Right renal pelvis (tissue), 4 donors: ENCODE measurements at places on chromosomes 2 and 18. TPM values are rescaled to one million over a fixed set of nuclear protein-coding genes. Genes with fewer than 3 reads are reported as not detected.

- DNase-seq: no peak
Measured at GRCh38 chr18:12373116-12373770, 3.8 kb downstream of the AFG3L2 start.

DNA sequence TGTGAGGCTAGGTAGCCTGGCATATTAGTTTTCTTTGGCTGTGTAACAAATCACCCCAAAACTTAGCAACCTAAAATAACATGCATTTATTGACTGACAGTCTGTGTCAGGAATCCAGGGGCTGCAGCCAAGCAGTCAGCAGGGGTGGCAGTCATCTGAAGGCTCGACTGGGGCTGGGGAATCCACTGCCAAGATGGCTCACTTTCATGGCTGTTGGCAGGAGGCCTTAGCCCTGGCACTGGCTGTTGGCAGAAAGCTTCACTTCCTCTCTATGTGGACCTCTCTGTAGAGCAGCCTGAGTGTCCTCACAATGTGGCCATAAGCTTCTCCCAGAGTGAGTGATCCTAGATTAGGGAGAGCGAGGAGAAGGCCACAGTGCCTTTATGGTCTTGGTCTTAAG, 78.0 kb downstream of the LTBP1 start:
- no peak for DNase-seq

GRCh38 chr2:118710481-118710880, 137.0 kb downstream of the EN1 start:
- no peak for DNase-seq

DNA sequence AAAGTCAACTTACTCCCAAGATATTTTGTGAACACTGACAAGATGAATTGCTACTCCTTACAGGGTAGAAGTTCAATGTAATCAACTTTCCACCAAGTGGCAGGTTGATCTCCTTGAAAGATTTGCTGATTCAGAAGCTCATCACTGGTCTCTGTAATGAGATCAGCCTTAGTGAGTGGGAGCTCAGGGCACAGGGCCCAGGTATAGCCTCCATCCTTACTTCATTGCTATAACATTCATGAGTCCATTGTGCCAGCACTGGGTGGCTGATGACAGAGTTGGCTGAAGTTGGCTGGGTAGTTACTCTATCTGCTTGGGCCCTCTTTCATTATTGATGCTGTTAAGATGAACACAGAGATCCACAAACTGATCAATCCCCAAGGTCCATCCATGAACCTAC, 379.0 kb downstream of the IRS1 start:
- no peak for DNase-seq

DNA sequence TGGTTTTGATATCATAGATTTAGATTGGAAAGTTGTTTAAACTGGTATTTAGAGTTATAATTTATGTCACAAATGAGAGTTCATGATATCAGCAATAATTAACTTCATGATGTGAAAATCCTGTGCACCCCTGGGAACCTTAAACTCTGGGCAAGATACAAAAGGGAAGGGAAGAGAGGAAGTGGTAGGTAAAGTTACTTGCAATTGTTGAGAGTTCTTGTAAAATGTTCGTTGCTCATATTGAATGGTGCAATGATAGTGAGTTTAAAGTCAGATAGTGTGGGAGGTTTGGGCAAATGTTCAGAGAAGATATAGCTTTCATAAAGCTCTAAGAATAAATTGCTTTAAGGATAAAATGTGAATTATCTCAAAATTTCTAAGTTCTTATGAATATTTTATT, 75.4 kb downstream of the SP110 start:
- DNase-seq: no peak

DNA sequence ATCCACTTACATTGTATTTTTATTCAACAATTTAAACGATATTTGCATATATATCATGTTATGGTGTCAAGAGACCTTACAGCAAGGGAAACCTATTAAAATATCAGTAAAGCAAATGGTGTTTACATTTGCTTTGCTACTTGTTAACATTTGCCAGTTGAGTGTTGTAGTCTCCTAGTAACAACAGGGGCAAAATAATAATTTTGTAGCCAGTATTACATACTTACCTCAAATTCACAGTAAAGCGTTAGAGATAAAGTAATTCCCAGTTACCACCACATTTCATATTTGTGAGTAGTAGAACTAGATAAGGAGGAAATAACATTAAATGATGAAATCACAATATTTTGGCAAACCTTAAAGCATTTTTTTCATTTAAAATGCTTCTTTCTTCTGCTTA, 71.3 kb downstream of the FASTKD2 start:
- no peak for DNase-seq

DNA sequence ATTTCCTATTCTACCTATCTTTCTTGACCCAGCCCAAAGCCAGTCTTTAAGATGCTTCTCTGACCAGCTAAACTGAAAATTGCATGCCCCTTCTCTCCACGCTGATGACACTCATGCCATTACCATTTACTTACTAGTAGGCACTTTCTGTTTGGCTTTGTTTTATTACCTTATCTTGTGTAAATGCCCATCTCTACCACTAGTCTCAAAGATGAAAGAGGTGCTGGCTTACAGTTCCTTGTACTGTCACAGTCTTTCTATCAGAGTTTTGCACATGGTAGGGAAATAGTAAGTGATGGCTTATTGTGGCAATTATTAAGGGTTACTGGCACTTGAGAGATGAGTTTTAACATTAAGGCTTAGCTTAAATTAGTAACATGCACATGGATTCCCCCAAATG, 352.1 kb downstream of the RBM43 start:
- no peak for DNase-seq

DNA sequence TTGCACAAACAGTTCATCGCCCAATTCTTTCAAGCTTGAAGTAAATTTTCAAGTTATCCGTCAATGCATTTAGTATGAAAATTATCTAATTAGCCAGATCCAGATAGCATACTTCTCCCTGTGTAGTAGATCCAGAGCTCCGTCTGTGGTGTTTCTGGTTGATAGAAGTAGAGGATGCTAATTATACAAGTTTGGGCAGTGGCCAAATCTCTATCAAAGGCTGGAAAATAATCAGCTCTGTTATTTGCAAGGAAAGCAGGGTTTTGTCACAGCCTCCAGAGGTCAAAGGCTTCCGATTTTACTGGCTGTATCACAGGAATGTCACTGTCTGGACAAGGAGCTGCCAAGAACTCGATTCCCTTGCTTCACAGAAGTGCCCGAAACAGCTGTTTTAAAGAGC, 28.6 kb downstream of the LRRC30 start:
- no peak for DNase-seq

- DNase-seq: no peak
Measured at GRCh38 chr2:96329874-96330273, 4.8 kb downstream of the ITPRIPL1 start.

- DNase-seq: no peak
Measured at GRCh38 chr2:149860276-149860921, 272.8 kb upstream of the MMADHC start.

- no peak for DNase-seq
Measured at GRCh38 chr2:207437136-207437523, 92.6 kb upstream of the CREB1 start.

DNA sequence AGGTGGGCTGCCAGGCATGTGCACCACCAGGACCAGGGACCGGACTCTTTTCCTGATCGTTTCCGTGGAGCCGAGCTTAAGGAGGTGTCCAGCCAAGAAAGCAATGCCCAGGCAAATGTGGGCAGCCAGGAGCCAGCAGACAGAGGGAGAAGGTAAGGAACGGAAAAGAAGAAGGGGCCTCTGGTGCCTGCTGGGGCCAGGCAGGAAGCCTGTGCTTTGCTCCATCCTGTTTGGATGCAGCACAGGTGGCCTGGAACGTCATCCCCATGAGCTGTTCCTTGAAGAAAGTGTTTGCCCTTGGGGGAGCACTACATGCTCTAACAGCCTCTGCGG, 33.9 kb downstream of the CNGA3 start:
- DNase-seq: no peak

The DSG4 gene
- polyA plus RNA-seq: 0.03 TPM

The LMAN2L gene
- polyA plus RNA-seq: 53.9 TPM

The KIF5C gene
- polyA plus RNA-seq: 4.9 TPM

The DOCK10 gene
- polyA plus RNA-seq: 8.7 TPM

The ANKRD62 gene
- polyA plus RNA-seq: 0.05 TPM

The IL1R1 gene
- 32.9 TPM for polyA plus RNA-seq

The KDSR gene
- polyA plus RNA-seq: 48.8 TPM

The CDH7 gene
- 18.1 TPM for polyA plus RNA-seq

The BCL2L11 gene
- polyA plus RNA-seq: 18.6 TPM
